ENCODE measurements at places on chromosomes 7 and 10.

DNA sequence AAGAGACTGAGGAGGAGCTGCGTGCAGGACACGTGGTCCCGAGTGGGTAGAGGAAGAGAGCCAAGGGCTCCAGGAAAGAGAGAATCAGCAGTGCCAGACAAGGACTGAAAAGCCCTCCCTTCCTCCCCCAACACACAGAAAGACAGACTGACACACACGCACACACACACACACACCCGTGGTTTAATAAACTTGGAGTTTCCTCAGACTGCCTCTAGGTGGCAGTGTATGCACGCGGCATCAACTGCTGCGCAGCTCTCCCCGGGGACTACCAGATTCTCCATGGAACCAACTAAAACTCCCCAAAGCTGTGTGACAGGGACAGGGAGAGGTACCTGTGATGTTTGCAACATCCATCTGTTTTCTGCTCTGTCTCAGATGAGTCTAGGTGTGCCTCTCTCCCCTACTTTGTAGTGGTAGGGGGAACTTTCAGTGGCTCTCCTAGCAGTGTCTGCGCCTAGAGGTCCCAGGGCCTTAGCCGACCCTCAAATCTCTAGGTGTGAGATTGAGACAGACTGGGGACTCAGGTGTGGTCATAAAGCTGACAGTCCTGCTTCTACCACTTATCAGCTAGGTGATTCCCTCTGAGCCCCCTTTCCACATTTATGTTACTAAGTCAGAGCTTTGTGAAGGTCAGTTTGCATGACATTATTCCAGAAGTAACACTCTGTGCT lies 9.3 kb upstream of the TSPAN14 start:
- no peak for DNase-seq

DNA sequence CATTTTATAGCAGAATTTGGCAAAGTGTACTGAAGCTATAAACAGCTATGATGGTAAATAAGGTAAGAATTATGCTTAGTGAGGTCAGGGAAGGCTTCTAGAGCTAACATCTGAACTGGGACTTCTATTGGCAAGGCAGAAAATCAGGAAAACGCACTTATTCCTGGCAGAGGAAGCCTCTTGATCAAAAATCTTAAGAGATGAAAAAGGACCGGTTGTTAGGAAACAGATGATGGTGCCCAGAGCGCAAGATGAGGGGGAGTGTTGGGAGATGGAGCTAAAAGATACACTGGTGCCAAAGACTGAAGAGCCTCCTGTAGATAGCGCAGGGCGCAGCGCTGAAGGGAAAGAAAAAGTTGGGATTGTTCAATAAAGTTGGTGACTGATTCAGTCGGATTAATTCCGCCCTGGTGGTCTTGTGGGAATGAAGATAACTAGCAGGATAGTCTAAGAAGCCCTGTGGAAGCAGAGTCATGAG lies 550 bp upstream of the CALU start:
- DNase-seq = no peak

DNA sequence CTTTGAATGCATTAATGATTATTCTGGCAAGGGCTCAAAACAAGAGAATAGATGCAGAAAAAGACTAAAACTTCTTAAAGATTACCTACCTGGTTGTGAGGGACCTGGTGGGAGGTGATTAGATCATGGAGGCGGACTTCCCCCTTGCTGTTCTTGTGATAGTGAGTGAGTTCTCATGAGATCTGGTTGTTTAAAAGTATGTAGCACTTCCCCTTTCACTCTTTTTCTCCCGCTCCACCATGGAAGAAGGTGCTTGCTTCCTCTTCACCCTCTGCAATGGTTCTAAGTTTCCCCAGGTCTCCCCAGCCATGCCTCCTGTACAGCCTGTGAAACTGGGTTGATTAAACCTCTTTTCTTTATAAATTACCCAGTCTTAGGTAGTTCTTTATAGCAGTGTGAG lies 226.6 kb downstream of the ARHGAP12 start:
- no peak for DNase-seq

- DNase-seq = no peak
These were observed 218.4 kb downstream of the GATA3 start for GRCh38 chr10:8272794-8273425.

GRCh38 chr10:95287281-95287680 lies 3.5 kb downstream of the PDLIM1 start:
- no peak for DNase-seq

- no peak for DNase-seq
These were observed 140.2 kb downstream of the FANK1 start for GRCh38 chr10:126036515-126036914.

- no peak for DNase-seq
These were observed 42.5 kb downstream of the MRC1 start for GRCh38 chr10:17851611-17852010.

- DNase-seq = no peak
These were observed 88.7 kb downstream of the UBE2H start for GRCh38 chr7:129864042-129864441.

DNA sequence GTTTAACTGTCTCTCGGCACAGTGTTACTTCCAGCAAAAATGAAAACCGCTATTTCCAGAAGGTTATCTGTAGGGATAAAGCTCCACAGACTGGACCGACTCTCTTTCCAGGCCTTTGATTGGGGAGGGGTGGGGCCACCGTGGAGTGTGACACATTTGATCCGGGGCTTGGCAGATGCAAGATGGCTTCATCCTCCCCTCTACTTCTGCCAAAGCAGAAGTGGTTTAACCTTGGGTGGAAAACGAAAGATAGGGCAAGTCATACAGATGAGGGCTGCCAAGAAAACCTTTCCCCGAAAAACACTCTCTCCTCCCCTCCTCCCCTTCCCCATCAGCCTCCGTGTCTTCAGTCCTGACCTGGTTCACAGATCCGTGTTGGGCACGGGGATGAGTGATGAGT lies 139.7 kb upstream of the SH2B2 start:
- DNase-seq = no peak

DNA sequence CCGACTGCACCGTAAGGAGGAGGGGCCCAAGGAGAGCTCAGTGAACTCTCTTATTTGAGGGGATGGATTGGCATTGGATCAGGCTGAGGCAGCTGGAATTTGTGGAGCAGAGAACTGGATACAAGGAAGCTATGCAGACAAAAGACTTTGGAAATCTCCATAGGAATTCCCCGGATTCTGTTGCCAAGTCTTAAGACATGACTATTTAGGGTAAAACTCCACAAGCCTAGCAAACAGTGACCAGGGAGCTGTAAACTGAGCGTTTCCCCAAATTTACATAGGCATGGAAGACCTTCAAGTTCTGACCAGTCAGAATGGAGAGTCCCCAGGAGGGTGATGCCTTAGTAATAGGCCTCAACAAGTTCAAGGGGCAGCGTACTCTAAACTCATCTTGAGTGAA lies 82.5 kb upstream of the PCBD1 start:
- no peak for DNase-seq

- no peak for DNase-seq
These were observed 271.2 kb upstream of the IMMP2L start for GRCh38 chr7:111833466-111833865.

DNA sequence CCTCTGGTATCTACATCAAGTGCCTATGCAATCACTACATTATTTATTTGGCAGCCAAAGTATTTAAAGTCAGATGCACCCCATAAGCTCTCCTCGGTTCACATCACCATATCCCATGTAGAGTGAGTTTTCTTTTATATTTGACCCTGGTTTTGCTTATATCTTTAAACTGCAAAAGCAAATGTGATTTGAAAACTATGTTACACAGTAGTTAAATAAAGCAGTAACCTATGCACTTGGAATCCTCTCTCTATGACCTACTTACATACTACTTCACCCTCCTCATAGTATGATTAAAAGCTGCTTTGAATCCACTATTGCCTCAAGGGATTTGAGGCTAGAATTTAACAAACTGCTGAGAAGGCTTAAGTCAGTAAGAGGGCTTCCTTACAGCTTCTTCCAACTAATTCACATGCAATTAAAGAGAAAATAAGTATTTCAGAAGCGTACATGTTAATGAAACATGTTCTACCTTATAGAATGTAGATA lies 2.2 kb upstream of the CELF2 start:
- DNase-seq = no peak

- no peak for DNase-seq
These were observed 70.6 kb upstream of the RHEB start for GRCh38 chr7:151590071-151590849.
